ENCODE measurements at places on chromosomes 11 and 22.

DNA sequence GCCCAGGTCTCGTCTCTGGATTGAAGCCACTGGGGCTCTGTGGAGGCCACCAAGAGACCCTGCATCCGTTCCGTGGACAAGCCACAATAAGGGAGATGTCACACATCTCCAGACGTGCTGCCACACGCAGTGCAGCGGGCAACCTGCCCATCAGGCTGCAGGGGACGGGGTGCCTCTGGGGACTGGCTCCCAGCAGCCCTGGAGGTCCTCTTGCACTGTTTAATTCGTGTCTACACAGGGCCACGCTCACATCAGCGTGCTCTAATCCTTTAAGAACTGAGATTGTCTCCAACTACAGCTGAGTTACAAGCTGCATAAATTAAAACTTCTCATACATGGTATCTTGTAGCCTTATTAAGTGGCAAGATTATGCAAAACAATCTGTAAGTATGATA is 1232.2 kb downstream of the BRD1 start:
- no peaks in the 10 kb centered on the region for H3K27me3 ChIP-seq
- H3K4me3 ChIP-seq = no peak overlapping the region
- no peak overlapping the region for H3K27ac ChIP-seq
- H3K4me1 ChIP-seq = no peaks in the 10 kb centered on the region
- no peaks in the 10 kb centered on the region for H3K36me3 ChIP-seq

DNA sequence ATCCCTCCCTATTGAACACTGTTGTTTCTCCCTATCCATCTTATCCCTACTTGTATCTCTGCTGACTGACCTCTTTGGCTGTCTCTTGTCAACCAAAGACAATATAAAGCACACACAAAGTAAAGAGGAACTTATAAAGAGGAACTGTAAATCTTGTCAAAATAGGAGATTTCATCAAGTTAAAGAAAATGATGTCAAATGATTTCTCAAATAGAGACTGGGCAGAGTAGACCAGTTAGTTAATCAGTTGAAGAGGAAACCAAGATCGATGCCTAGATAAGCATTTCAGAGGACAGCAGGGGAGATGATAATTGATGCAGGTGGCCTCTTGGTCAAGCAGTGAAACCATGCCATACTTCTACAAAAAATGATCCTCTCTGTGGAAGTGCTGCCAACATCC is 22.7 kb downstream of the KCNQ1OT1 start:
- no peak overlapping the region for H3K27ac ChIP-seq
- no peaks in the 10 kb centered on the region for H3K27me3 ChIP-seq
- H3K4me3 ChIP-seq = no peak overlapping the region
- H3K4me1 ChIP-seq = no peaks in the 10 kb centered on the region

DNA sequence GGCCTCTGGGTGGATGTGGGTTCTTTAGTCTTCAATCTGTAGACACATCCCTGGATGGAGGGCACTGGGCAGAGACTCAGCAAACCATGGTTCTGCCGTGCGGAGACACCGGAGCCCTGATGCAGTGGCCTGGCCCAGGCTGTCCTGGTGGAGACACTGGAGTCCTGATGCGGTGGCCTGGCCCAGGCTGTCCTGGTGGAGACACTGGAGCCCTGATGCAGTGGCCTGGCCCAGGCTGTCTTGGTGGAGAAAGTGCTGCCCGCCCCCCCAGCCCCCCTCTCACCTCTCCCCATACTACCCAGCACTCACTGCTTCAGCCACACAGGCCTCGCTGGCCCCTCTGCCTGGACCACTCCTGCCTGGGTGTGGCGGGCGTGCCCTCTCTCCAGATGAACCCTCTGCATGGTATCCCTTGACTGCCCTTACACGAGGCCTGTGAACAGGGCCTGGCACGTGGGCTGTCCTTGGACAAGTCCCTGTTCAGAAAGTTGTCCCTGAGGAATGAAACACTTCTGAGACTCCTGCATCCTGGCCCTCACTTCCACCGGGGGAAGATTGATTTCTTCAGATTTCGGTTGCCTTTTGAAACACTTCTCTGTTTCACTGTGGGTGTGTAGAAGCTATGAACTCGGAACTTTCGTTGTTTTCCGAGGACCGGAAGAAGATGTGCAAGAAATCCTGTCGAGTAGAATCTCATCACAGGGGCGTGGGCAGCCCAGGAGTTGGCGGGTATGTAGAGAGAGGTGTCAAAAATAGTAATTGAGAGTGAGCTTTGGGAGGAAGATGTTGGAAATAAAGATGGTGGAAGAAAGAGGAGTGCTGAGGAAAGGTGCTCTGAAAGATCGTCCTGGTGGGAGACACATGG is 26.2 kb downstream of the IGHMBP2 start:
- H3K4me1 ChIP-seq = no peaks in the 10 kb centered on the region
- DNase-seq = no peak
- H3K27me3 ChIP-seq = no peaks in the 10 kb centered on the region
- no peak overlapping the region for H3K27ac ChIP-seq
- H3K4me3 ChIP-seq = no peak overlapping the region

DNA sequence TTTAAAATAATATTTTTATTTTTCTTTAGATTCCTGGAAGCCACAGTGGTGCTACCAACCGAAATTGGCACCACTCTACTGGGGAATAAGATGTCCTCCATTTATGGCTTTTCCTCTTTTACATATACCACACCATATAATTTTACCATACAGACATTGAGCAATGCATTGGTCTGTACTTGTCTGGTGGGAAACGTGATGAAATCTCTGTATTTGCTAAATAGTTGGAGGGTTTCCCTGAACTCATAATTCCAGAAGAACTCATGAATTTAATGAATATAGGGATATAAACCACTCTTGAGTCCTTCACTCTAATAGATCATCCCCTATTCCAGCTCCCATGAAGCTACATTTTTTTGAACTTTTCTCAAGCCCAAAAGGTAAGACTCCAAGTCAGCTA is 28.0 kb upstream of the MMP13 start:
- DNase-seq = no peak
- H3K36me3 ChIP-seq = no peaks in the 10 kb centered on the region
- H3K27ac ChIP-seq = no peak overlapping the region
- H3K27me3 ChIP-seq = no peaks in the 10 kb centered on the region

DNA sequence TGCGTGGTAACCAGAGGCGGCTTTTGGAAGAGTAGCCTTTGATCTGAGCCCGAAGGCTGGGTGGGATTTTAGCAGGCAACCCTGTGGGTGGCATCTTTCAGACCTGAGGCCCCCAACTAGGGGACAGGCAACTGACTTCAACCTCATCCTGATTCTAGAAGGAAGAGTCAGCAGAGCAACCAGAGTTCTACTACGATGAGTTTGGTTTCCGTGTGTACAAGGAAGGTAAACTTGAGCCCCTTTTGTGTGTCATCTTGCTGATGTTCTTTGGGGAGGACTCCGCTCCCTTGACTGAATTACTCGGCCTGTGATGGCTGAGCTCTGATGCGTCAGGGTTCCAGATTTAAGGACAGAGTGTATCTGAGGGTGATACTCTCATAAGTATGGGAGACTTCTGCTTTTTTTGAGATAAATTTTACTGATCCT is 31.6 kb downstream of the SGSM3 start:
- H3K27ac ChIP-seq = no peak overlapping the region
- H3K36me3 ChIP-seq = no peaks in the 10 kb centered on the region
- no peak for DNase-seq

- H3K4me1 ChIP-seq = no peaks in the 10 kb centered on the region
- no peak for DNase-seq
- peaks cover 16% of the 10 kb centered on the region for H3K36me3 ChIP-seq
- no peak overlapping the region for H3K4me3 ChIP-seq
- H3K27ac ChIP-seq = no peak overlapping the region
- H3K27me3 ChIP-seq = no peaks in the 10 kb centered on the region
These were observed 65.7 kb downstream of the RPL27A start for GRCh38 chr11:8748317-8748716.

- H3K27me3 ChIP-seq = no peaks in the 10 kb centered on the region
- no peak overlapping the region for H3K4me3 ChIP-seq
- H3K4me1 ChIP-seq = no peaks in the 10 kb centered on the region
- H3K27ac ChIP-seq = no peak overlapping the region
These were observed 81.4 kb upstream of the SEZ6L start for GRCh38 chr22:26087816-26088215.

DNA sequence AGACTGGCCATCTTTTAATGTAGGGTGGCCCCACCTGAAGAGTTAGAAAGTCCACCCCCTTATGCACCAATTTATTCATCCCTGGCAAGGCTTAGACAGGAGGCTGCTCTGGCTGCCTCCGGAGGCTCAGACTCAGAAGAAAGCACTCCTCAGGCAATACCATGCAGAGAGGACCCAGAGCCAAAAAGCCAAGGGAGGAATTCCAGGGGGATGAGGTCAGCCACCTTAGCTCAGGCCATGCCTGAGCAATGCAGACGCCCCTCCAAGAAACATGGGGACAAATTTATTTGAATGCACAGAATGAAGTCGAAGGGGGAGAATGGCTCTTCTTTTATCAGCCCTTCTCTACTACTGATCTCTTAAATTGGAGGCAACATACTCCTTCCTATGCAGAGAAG is 39.7 kb upstream of the GLYAT start:
- H3K4me1 ChIP-seq = no peaks in the 10 kb centered on the region
- H3K27me3 ChIP-seq = no peaks in the 10 kb centered on the region
- H3K4me3 ChIP-seq = no peak overlapping the region
- DNase-seq = no peak
- no peak overlapping the region for H3K27ac ChIP-seq
- H3K36me3 ChIP-seq = no peaks in the 10 kb centered on the region

DNA sequence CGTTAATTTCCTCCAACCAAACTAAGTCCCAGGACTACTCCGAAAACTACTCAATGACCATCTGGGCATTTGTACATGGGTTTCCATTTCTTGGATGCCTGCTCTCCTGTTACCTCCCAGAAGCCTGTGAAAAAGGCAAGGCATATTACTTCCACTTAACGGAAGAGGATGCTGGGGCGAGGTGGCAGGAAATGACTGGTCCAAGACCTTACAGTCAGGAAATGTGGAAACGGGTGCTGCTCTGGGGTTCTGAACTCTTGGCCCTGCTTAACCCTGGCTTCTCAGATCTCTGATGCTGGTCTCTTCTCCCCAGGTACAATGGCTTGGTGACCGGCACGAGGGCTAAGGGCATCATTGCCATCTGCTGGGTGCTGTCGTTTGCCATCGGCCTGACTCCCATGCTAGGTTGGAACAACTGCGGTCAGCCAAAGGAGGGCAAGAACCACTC is 12.9 kb downstream of the ADORA2A start:
- no peak overlapping the region for H3K4me3 ChIP-seq
- no peak overlapping the region for H3K27ac ChIP-seq
- peaks cover 2% of the 10 kb centered on the region for H3K36me3 ChIP-seq
- peaks cover 3% of the 10 kb centered on the region for H3K4me1 ChIP-seq
- H3K27me3 ChIP-seq = no peaks in the 10 kb centered on the region
- DNase-seq = no peak

DNA sequence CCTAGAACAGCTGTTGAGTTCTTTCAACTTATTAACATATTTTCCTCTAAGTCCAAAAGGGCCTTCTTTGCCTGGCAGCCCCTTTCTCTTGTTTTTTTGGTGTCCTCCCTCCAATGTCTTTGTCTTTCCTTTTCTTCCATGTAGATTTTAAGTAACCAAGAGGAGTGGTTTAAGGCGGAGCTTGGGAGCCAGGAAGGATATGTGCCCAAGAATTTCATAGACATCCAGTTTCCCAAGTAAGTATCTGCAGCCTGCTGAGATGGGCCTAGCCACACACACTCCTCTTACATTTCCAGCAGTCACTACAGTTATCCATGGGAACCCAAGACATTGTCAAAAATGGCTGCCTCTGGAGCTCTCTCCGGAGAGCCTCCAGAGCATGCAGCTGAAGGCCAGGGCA is 4.5 kb upstream of the TMA7B start:
- no peak overlapping the region for H3K27ac ChIP-seq
- H3K36me3 ChIP-seq = no peaks in the 10 kb centered on the region
- no peaks in the 10 kb centered on the region for H3K27me3 ChIP-seq

GRCh38 chr11:6599881-6600390 is 3.5 kb downstream of the RRP8 start:
- DNase-seq = no peak
- no peak overlapping the region for H3K4me3 ChIP-seq
- no peaks in the 10 kb centered on the region for H3K4me1 ChIP-seq
- H3K36me3 ChIP-seq = peaks cover 17% of the 10 kb centered on the region
- no peaks in the 10 kb centered on the region for H3K27me3 ChIP-seq

DNA sequence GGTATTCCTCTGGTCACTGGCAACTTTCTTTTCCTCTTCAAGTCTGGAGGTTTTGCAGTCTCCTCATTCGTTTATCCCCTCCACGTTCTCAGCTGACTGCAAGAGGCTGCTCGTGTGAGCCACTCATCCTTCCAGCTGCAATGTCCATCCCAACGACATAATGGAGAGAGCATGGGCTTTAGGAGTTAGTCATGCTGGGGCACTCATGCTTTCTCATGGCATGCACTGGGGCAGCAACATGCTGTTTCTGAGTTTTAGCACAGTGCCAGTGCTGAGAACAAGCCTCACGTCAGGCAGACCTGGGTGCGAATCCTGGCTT is 7.1 kb downstream of the DCPS start:
- H3K4me1 ChIP-seq = peaks cover 4% of the 10 kb centered on the region
- H3K36me3 ChIP-seq = peaks cover 6% of the 10 kb centered on the region
- no peak overlapping the region for H3K4me3 ChIP-seq
- H3K27me3 ChIP-seq = no peaks in the 10 kb centered on the region
- H3K27ac ChIP-seq = no peak overlapping the region

GRCh38 chr11:6413791-6414201 is 5.1 kb downstream of the APBB1 start:
- no peak overlapping the region for H3K4me3 ChIP-seq
- peaks cover 7% of the 10 kb centered on the region for H3K4me1 ChIP-seq
- no peak overlapping the region for H3K27ac ChIP-seq
- H3K27me3 ChIP-seq = no peaks in the 10 kb centered on the region
- H3K36me3 ChIP-seq = no peaks in the 10 kb centered on the region

- H3K4me1 ChIP-seq = peaks cover 4% of the 10 kb centered on the region
- H3K36me3 ChIP-seq = no peaks in the 10 kb centered on the region
- no peak overlapping the region for H3K4me3 ChIP-seq
These were observed 209.6 kb downstream of the BRD1 start for GRCh38 chr22:49617866-49618676.

GRCh38 chr11:76115555-76115954 is 90.7 kb downstream of the WNT11 start:
- peaks cover 9% of the 10 kb centered on the region for H3K4me1 ChIP-seq
- H3K4me3 ChIP-seq = no peak overlapping the region
- H3K27ac ChIP-seq = no peak overlapping the region
- peaks cover 6% of the 10 kb centered on the region for H3K36me3 ChIP-seq

DNA sequence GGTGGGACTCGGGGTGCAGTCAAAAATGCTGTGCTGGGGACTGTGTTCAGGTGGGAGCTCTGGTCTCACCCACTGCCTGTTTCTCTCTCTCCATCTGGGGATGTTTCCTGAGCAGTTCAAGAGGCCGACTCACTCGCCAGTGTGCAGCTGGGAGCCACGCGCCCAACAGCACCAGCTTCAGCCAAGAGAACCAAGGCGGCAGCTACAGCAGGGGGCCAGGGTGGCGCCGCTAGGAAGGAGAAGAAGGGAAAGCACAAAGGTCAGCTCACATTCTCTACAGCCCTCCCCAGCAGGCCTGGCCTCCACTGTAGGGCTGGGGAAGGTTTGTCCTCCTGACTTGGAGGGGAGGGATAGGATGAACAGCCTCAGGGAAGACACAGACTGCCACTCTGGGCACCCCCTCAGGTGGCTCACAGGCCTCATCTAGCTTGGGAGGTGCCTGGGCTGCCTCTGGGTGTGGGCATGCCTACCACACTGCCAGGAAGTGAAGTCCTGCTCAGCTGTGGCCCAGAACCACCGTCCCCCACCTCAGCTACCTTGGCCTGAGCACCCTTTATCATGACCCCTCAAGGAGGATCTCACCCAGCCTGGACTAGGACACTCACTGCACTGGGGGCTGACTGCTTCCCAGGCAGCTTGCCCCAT is 13.0 kb downstream of the TUB start:
- H3K4me3 ChIP-seq = no peak overlapping the region
- no peaks in the 10 kb centered on the region for H3K27me3 ChIP-seq
- peaks cover 35% of the 10 kb centered on the region for H3K4me1 ChIP-seq
- H3K36me3 ChIP-seq = peaks cover 50% of the 10 kb centered on the region
- DNase-seq = no peak

Measured in SK-N-SH (cell line).